SJSA1 (cell line): ENCODE measurements at places on chromosomes 7 and 10. TPM values are rescaled to one million over a fixed set of nuclear protein-coding genes. Genes with fewer than 3 reads are reported as not detected.

Gene SPDYE11
- total RNA-seq, result not detected in 2 replicates

Gene PLAC9
- not detected in 2 replicates for total RNA-seq

Gene CPA4
- 12.0 and 14.7 TPM in 2 replicates for total RNA-seq

Gene NAT16
- not detected in 2 replicates for total RNA-seq

Gene GNG11
- 29.0 and 30.6 TPM in 2 replicates for total RNA-seq

- no peak overlapping the region for H3K4me3 ChIP-seq
- DNase-seq, result no peak
- no peaks in the 10 kb centered on the region for H3K36me3 ChIP-seq
- no peak overlapping the region for H3K27ac ChIP-seq
- no peaks in the 10 kb centered on the region for H3K27me3 ChIP-seq
Observed at GRCh38 chr7:90516257-90516656, 46.8 kb downstream of the PTTG1IP2 start.

DNA sequence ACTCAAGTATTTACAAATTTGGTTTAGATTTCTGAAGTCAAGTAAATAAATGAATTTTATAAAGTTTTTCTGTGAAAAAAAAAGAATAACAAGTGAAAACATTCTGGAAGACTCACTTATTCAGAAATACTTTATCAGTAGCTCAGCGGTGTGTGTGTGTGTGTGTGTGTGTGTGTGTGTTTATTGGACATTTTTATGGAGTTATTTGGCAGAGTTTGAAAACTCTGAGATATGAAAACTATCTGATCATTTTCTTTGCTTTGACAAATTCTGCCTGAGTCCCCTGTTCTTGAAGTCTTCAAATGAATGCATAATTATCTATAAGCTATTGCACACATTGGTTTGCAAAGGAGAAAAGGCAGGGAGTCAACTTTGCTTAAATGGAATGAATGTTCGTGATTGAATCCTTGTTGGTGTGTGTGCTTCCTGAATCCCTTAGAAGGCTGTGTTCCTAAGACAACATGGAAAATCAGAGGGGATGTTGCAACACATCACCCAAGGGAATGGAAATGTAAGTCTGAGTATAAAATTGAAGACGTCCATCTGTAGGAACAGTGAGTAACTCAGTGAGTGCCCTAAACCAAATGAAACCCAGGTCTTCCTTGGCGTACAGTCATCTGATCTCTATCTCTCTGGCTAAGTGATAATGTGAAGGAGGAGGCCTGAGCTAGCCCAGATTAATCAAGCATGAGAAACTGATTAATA is 160.9 kb downstream of the REEP3 start:
- DNase-seq, result no peak
- H3K4me3 ChIP-seq, result no peak overlapping the region
- no peaks in the 10 kb centered on the region for H3K36me3 ChIP-seq
- no peaks in the 10 kb centered on the region for H3K27me3 ChIP-seq

GRCh38 chr7:33868166-33868565 is 37.2 kb upstream of the BMPER start:
- no peaks in the 10 kb centered on the region for H3K36me3 ChIP-seq
- H3K4me1 ChIP-seq, result peaks cover 17% of the 10 kb centered on the region
- H3K27ac ChIP-seq, result no peak overlapping the region
- H3K27me3 ChIP-seq, result no peaks in the 10 kb centered on the region
- no peak for DNase-seq
- H3K4me3 ChIP-seq, result no peak overlapping the region

- H3K4me3 ChIP-seq, result no peak overlapping the region
- H3K27ac ChIP-seq, result no peak overlapping the region
- H3K4me1 ChIP-seq, result peaks cover 11% of the 10 kb centered on the region; the same call in 1 of the 2 replicates
- no peak for DNase-seq
- H3K36me3 ChIP-seq, result peaks cover 10% of the 10 kb centered on the region
Observed at GRCh38 chr10:71750124-71750841, 23.0 kb downstream of the VSIR start.

DNA sequence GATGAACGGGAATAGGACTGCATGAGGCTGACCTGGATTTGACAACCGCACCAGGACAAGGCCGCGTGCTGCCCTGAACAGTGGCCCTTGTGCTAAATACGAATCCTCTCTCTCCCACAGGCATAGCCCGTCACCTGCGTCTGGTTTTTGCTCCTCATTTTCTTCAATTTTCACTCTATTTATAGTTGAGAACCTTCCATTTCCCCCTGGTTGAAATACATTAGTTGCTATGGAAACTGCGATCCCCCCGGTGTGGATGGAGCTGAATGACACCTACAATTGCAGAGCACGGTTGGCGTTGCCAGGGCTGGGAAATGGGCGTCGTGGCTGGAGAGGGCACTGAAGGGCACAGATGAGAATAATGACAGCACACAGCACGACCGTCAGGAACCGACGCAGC is 158.6 kb upstream of the PITRM1 start:
- H3K36me3 ChIP-seq, result no peaks in the 10 kb centered on the region
- no peak for DNase-seq
- no peaks in the 10 kb centered on the region for H3K27me3 ChIP-seq
- H3K4me3 ChIP-seq, result no peak overlapping the region

DNA sequence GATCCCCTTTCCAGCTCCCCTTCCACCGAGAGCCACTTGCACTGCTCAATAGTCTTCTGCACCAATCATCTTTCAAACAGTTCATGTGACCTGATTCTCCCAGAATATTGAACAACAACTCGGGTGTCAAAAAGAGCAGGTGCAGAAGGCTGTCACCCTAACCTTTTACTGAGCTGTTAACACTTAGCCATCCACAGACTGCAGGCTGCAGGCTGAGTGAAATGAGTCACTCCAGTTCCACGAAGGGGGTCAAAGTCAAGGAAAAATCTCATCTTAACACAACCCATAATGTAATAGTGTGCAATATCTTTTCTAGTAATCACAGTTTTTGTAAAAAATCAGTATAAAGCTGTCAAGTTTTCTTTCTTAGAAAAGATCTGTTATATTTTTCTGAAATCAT is 63.1 kb downstream of the MTPAP start:
- H3K36me3 ChIP-seq, result no peaks in the 10 kb centered on the region
- no peaks in the 10 kb centered on the region for H3K4me1 ChIP-seq
- H3K27me3 ChIP-seq, result no peaks in the 10 kb centered on the region; the same call in 1 of the 2 replicates
- H3K27ac ChIP-seq, result no peak overlapping the region
- no peak for DNase-seq

DNA sequence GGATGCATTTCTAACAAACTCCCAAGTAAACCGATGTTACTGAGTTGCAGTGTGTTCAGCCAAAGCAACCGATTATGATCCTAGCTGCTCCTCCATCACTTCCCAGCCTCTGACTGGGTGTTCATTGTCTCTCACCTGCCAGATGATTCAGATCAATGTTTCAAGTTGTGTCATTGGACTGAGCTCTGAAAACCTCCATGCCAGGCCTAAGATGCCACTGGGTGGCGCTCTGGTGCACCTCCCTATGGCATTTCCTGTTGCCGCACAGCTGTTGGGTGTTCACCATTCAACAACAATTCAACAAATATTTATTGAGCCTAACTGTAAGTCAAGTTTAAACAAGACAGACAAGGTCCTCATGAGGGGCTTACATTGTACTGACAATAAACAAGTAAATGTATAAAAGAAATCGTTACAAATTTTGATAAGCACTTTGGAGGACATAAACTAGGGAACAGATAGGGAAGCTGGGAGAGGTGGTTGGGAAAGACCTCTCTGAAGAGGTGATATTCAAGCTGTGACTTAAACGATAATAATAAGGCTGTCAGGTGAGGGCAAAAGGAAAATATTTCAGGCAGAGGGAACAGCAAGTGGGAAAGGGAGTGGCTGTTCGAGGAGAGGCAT is 22.8 kb downstream of the RGR start:
- H3K4me3 ChIP-seq, result no peak overlapping the region
- no peaks in the 10 kb centered on the region for H3K36me3 ChIP-seq
- DNase-seq, result peak; percentile 69

DNA sequence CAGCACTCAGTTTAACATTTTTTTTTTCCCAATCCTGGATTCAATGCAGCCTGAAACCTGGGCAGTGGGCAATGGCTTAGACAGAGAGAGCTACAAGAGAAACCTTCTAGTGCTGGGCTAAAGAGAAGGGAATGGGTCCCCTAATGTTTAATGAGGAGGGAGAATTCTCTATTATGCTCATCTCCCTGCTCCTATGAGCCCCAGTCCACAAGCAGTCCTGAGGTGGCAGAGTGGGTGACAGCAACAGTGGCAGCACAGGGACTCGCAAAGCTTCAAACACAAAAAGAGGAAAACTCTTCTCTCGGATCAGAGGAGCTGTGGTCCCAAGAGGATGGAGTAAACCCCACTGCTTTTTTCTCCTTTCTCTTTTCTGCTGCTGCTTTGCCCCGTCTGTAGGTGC is 36.5 kb downstream of the COBL start:
- no peak overlapping the region for H3K4me3 ChIP-seq
- no peaks in the 10 kb centered on the region for H3K27me3 ChIP-seq
- H3K27ac ChIP-seq, result no peak overlapping the region

- no peaks in the 10 kb centered on the region for H3K36me3 ChIP-seq
- DNase-seq, result no peak
- no peak overlapping the region for H3K4me3 ChIP-seq
Observed at GRCh38 chr7:143255564-143255963, 7.7 kb upstream of the GSTK1 start.

DNA sequence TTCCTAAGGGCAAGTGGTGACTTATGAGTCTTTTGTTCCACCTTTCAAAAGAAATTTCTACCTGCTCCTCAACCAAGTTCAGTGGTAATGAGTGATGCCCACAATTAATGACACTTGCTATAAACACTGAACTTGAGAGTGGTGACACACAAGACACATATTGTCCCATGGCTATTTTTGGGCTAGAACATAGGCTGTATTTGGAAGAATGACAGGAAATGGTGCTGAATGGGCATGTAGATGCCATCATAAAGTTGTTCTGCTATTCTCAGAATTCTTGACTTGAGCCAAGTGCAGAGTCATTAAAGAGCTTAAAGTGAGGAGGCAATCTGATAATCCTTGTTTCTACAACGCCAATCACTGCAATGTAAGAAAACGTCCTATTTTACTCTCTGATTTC is 313.3 kb downstream of the AGMO start:
- H3K4me3 ChIP-seq, result no peak overlapping the region
- no peak for DNase-seq
- no peaks in the 10 kb centered on the region for H3K27me3 ChIP-seq
- no peaks in the 10 kb centered on the region for H3K4me1 ChIP-seq
- H3K27ac ChIP-seq, result no peak overlapping the region
- no peaks in the 10 kb centered on the region for H3K36me3 ChIP-seq

GRCh38 chr10:73076360-73077183 is 20.1 kb downstream of the P4HA1 start:
- no peak overlapping the region for H3K27ac ChIP-seq
- H3K36me3 ChIP-seq, result 0 out of 2 replicates have a peak, but pooled peaks cover 8% of the 10 kb centered on the region
- no peak overlapping the region for H3K4me3 ChIP-seq
- DNase-seq, result no peak

- H3K27ac ChIP-seq, result 0 out of 2 replicates have a peak overlapping the region, but pooled peaks have one; percentile 6
- no peaks in the 10 kb centered on the region for H3K27me3 ChIP-seq
- no peaks in the 10 kb centered on the region for H3K36me3 ChIP-seq
- H3K4me1 ChIP-seq, result peaks cover 24% of the 10 kb centered on the region
- peak overlapping the region; percentile 15 for H3K4me3 ChIP-seq
Observed at GRCh38 chr10:114304571-114305421, 65.7 kb downstream of the VWA2 start.
